ENCODE measurements at places on chromosomes 12 and 14.
A peak's percentile ranks its signal among the peaks of the same experiment; 100 is the strongest.

DNA sequence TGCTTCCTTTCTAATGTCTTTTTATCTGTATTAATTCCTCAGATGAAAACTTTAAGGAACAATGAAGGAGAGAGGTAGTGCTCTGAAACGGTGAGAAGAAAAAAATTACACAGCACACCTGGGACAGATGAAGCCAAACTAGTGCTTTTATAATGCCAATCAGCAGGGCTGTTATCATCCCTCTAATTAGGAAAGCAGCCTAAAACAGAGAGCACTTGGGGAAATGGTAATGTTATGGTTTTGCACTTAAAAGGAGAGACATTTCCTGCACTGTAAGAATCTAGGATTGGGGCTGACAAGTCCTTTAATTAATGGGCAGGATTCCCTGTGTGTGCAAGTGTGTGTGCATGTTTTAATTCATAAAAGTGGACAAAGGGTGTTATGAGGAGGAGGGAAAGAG lies 4.8 kb upstream of the LMO3 start:
- no peak for DNase-seq

DNA sequence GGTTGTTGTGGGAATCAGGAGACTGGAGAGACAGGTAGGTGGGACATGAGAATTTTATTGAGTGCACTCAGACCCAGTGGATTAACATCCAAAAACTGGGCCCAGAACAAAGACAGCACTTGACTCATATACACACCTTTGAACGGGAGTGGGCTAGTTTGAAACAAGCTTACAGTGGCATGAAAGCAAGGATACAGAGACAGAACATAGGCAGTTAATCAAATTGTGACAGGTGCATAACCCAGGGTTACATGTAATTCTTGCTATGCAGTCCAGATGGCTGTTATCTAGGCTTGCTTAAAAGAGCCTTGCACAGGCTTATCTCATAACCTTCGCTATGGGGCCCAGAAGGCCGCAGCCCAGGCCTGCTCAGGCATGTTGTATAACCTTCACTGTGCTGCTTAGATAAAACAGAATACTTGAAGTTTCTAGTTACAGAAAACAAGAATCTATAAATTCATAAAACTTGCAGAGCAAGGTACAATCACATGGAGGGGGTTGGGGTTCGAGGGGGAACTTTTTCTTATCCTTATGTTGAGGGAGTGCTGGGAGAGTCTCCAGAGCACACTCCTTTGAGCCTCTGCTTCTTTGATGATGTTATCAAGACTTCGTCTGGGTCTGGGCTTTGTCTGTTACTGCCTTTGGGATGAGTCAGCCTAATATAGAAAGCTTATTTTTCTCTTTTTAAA lies 81.7 kb downstream of the TNFAIP2 start:
- DNase-seq = no peak

DNA sequence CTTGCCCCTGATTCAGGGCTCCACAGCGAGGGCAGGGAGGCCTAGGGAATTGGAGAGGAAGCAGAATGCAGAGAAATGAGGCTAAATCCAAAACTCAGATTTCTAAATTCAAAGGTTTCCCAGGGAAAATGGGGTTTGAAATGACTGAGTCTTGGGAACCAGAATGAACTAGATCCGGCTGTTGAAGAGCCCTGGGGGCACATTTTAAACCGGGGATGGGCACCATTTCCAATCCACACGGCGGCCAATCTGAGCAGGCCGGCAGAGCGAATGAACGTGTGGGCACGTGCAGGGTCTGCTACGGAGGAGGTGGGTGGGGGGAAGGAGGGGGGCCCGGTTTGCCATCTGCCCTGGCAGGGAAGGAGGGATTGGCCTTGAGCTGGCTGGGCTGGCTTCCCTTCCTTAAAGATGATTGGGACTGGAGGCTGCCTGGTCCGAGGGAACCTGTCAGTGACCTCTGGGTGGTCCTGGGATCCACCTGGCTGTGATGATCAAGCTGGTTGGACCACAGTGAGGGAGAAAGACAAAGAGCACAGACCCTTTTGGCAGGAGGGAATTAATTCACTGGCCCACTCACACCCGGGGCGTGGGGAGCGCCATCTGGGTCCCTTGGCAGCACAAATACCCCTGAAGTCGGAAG lies 161.0 kb downstream of the RBM19 start:
- no peak for DNase-seq

DNA sequence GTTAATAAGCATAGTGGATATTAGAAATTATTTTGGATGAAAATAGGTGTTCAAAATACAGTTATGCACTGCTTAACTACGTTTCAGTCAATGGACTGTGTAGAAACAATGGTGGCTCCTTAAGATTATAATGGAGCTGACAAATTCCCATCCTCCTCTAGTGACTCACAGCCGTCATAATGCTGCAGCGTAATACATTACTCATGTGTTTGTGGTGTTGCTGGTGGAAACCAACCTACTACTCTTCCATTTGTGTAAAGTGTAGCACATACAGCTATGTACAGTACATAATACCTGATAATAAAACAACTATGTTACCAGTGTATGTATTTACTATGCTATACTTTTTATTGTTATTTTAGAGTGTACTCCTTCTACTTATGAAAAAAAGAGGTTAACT lies 111.2 kb upstream of the TMCC3 start:
- DNase-seq = peak; percentile 3

DNA sequence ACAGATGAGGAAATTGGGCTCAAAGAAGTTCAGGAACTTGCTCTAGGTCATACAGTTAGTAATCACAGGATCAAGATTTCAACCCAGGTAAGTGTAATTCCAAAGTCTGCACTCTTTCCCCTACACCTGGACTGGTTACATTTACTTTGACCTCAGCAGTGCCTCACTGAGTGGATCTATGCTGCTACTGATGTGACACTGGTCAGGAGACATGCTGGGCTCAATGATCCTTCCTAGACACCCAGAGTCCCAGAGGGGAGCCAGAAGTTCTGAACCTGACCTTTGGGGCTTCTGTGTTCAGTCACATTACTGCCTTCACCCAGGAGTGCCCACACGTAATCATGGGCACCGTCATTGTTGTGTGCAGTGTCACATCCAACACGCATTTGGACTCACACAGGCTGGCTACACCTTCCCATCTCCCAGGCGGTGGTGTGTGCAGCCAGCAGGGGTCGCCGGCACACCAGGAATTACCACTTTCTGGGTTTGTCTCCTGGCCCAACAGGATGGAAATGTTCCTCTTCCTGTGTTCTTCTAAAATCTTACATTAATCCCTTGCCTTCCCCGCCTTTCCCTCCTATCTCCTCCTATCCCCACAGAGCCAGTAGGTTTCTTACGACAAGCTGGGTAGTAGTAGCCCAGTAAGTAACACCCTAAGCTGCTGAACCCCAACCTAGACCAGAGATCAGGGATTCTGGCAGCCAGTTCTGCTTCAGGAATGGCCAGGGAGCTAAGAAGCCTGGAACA lies 25.6 kb downstream of the CALCOCO1 start:
- peak; percentile 72 for DNase-seq

- DNase-seq = no peak
Measured at GRCh38 chr12:28506271-28506670, 316.0 kb downstream of the CCDC91 start.

DNA sequence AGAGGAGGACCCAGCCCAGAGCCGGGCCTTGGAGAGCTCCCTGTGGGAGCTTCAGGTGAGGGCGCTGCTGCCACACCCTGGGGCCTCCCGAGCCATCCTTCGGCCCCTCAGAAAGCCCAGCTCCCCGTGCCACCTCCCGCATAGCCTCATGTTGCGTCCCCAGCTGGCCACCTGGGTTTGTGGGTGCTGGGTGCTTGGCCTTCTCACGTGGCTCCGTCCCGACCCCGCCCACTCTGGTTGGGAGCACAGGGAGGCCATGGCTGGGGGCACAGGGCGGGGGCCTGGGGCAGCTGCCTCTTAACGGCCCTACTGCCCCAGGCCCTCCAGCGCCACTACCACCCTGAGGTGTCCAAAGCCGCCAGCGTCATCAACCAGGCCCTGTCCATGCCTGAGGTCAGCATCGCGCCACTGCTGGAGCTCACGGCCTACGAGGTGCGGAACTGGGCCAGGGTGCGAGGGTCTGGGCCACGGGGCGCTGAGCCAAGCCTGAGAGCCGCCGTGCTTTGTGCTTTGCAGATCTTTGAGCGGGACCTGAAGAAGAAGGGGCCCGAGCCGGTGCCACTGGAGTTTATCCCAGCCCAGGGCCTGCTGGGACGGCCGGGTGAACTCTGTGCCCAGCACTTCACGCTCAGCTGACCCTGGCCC lies 7.6 kb downstream of the NOC4L start:
- DNase-seq = no peak

- no peak for DNase-seq
Measured at GRCh38 chr14:55019968-55020554, 6.8 kb downstream of the WDHD1 start.

- no peak for DNase-seq
Measured at GRCh38 chr14:62187265-62187664, 425.0 kb downstream of the SNAPC1 start.

- no peak for DNase-seq
Measured at GRCh38 chr14:68691031-68691791, 101.7 kb downstream of the ZFP36L1 start.

DNA sequence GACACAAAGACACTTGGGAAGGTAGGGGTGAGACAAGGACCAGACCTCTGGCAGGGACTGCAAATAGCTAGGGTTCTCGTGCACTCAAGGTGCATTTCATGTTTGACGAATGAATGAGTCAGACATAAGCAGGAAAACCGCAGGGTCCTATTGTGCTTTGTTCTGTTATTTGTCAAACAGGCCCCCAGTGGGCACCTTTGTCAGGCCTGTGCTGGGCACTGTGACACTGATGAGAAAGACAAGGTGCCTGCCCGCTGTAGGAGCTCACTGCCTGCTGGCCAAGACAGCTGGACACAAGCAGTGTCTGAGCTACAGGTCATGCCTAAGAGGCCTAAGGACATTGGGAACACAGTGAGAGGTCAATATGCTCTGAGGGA lies 2.3 kb downstream of the OTUB2 start:
- DNase-seq = peak; percentile 14

- no peak for DNase-seq
Measured at GRCh38 chr14:51039252-51039651, 55.7 kb downstream of the TRIM9 start.

DNA sequence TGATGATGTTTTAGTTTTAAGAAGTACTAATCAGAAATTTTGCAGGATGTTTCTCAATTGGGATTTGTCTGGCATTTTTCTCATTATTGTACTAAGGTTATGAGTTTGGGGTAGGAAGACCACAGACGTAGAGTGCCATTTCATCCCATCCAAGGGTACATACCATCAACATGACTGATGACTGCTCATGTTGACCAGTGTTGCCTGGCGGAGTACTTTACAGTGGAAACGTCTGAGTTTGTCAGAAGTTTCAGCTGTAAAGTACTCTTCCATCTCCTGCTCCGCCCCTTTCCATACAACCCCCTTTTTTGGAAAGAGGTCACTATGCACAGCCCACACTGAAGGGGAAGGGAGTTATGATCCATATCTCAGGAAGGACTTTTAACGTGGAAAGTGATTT lies 74.2 kb downstream of the RCOR1 start:
- DNase-seq = no peak

GRCh38 chr12:88237954-88238353 lies 95.8 kb downstream of the TMTC3 start:
- no peak for DNase-seq

- DNase-seq = no peak
Measured at GRCh38 chr12:468671-469389, 9.1 kb downstream of the B4GALNT3 start.

- no peak for DNase-seq
Measured at GRCh38 chr12:70186436-70186835, 56.8 kb upstream of the CNOT2 start.

- no peak for DNase-seq
Measured at GRCh38 chr14:23398348-23398747, 9.7 kb downstream of the MYH6 start.

DNA sequence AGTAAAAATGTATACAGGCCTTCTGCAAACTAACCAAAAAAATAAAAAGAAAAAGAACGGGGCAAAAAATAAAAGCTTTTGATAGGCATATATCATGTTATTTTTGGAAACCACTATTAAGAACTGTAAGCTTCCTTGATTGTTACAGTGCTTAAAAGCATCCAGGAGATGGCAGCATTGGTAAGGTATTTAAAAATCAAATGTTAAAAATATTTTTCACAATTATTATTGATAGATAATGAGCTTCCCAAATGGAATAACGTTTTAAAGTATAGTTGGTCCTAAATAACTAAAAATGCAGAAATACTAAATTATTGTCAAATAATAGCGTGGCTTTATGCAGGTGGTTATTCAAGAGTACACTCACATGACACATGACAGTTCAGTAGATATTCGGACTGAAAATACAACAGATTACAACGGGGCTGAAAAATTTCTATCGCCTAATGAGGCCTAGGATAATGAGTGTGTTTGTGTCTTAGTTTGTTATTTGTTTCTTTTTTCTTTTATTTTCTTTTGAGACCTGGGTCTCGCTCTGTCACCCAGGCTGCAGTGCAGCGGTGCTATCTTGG lies 127.2 kb upstream of the ATF7IP start:
- DNase-seq = no peak

GRCh38 chr12:46260913-46261476 lies 7.8 kb downstream of the SLC38A1 start:
- no peak for DNase-seq

DNA sequence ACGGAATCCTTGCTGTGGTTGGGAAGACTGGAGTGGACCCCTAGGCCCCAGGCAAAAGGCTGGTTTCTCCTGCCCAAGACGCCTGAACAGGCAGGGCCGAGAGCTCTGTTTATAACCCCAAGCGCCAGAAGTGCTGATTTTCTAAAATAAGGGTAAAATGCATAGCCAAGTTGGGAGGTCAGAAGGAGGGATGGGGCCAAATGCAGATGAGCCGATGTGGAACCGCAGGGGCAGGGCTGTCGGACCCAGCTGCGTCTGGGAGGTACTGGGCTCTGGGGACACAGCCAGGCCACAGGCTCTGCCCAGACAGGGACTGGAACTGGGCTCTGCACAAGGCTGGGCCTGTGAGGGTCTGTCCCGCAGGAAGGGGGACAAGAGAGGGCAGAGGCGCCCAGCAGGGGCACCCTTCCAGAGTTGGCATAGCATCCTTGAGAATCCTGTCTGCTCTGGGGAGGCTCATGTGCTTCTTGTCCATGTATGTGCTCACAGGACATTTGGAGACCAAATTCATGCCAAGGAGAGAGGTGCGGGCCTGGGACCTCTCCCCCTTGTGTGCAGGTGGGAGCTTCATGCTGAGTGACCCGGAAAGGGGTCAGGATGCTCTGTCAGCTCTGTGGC lies 49.1 kb downstream of the JAG2 start:
- DNase-seq = no peak

DNA sequence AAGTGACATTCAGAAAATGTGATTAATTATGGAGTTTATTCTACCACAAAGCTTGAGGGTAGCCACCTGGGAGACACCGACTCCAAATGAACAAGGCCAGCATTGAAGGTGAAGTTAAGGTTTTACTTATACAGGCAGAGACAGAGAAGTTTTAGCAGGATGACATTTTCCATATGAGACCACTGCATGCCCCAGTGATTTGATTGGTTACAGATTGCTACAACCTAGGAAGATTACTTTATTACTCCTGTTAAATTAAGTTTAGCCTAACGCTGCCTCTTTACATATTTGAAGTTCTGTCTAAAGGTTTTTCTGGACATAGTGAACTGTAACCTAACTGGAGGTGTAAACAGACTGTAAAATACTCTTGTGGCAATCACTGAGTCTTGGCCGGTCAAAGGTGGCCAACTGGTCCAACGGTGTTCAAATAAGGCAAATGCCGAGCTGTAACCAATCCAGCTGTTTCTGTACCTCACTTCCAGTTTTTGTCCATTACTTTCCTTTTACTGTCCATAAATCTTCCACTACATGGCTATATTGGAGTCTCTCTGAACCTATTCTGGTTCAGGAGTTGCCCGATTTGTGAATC lies 57.2 kb downstream of the RIN3 start:
- no peak for DNase-seq

All from activated CD4-positive, alpha-beta T cell treated with anti-CD3 and anti-CD28 coated beads for 24 hours (primary cell).